ENCODE measurements at places on chromosomes 7 and 10.

GRCh38 chr7:7427363-7427762 lies 108.3 kb downstream of the COL28A1 start:
- no peak for DNase-seq

DNA sequence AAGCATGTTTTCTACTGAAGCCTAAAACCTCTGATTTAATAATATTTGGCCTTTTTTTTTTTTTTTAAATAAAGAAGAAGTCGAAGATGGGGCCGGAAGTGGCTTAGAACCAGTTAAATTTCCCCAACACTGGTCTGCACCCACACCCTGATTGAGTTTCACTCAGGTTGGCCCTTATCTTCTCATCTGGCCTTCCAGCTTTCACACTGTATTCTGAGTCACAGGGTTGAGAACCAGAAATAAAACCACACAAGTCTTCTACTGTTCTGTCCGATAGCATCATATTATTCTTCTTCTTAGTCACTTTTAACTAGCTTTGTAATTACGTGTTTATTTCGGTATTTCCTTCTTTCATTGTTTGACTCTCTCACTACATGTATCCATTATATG lies 9.9 kb downstream of the ZNF365 start:
- DNase-seq: peak; percentile 99

DNA sequence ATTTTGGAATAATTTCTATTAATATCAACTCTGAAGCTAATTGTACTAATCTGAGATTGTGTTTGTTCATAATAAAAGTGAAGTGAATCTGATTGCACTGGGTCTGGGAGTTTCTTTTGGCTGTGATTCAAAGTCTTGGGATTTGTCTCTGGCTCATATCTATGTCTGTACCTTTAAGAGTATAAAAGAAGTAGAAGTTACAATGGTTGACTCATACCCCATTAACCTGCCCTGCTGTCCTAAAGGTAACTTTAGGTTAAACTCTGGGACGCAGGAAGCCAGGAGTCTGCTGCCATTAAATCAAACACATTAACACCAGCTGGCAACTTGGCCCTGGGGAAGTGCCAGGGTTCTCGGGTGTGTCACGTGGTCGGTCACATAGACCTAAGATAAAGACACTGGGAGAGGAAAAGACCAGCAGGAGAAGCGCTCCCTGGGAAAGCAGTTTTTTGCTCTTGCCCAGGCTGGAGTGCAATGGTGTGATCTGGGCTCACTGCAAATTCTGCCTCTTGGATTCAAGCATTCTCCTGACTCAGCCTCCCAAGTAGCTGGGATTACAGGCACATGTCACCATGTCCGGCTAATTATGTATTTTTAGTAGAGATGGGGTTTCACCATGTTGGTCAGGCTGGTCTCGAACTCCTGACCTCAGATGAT lies 17.8 kb downstream of the SCD start:
- DNase-seq: peak; percentile 91

DNA sequence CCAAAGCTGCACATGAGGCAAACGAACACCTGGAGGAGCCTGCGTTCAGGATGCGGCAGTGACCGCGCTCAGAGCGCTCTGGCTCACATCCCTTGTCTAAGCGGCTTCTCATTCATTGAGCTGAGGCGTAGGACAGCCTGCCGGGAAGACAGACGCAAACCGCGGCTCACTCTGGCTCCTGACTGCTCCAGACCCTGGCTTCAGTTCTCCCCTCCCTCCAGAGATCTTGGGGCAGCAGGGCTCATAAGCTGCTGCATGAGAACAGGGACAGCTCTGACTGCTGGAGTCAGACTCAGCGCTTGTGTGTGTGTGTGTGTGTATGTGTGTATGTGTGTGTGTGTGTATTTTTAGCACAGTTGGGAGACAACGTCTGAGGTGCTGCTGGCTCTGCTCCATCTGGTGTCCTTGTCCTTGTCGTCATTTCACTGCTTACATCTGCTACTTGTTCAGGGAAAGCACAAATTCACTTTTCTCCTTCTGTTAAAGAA lies 15.8 kb upstream of the LYZL2 start:
- peak; percentile 22 for DNase-seq

DNA sequence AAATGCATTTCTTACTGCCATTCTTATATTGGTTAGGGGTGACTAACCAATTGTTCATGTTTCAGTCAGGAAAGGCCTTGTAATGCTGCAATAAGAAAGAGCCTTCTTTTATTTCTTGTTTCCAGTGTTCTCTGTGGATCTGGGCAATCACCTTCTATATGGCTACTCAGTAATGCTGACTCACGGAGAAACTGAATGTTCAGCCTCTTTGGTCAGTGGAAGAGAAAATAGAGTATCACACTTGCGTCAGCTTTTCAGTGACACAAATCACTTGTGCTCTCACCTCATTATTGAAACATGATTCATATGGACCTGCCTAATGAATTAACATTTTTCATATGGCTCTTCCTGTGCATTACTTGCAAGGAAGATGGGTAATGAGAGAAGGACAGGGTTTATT lies 243.9 kb upstream of the POT1 start:
- DNase-seq: peak; percentile 79

DNA sequence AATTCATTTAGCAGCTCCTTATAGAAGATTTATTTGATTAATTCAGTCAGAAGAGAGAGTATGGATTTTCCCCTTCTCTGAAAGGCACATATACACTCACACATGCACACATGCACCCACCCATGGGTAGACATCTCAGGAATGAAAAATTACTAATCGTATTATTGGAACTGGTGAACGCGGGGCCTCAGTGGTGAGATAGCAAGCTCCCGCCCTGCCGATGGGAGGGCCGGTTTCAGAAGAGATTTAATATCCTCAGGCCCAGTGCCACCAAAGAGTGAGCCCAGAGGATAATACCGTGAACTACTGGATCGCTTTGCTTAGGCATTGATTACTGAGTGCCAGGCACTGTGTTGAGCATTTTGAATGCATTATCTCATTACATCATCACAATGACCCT lies 38.0 kb upstream of the EMX2 start:
- no peak for DNase-seq

DNA sequence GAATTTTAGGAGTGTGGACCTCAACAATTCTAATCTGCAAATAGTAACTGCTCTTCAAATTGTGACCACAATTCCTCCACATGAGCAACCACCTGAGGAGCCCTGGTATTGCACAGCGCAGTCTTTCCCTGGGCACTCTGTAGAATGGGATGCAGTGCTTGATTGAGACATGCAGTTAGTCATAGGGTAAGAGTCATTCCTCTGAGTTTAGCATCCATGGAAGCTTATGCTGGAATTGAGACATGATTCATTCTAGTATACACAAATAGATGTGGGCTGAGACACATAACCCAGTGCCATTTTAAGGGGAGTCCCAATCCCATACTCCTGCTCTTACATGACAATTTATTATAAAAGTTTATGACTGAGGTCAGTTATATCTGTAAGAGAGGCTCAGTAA lies 582.3 kb upstream of the CNTNAP2 start:
- no peak for DNase-seq

DNA sequence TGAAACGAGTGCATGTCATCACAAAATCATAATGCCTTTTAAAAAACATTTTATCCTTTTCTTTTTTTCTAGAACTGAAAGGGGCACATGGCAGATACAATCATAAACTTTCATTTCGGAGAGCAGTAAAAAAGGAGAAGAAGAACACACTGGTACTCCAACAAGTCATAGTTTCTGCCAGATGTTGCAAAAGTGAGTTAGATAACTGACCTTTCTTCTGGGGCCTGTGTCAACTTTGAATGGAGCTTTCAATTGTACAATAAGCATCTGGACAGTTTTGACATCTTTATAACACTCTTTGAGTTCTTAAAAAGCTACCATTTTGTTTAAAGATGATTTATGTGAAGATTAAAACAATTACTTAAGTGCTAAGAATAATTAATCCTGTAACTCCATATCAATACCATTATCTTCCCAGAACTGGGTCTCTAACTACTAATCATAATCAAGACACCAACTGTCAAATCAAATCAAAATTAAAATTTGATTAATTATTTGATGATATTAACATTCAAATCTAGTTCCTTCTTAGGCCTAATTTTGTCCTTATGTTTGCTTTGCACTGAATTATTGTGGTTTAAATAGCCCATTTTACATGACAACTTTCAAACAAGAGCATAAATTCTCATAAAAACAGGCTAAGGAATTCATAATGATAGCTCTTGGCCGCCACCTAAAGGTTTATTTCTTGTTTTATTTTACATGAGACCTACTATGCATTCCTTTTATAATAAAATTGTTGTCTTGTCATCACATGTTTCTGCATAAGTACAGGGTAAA lies 19.5 kb upstream of the ITGB8 start:
- DNase-seq: no peak

DNA sequence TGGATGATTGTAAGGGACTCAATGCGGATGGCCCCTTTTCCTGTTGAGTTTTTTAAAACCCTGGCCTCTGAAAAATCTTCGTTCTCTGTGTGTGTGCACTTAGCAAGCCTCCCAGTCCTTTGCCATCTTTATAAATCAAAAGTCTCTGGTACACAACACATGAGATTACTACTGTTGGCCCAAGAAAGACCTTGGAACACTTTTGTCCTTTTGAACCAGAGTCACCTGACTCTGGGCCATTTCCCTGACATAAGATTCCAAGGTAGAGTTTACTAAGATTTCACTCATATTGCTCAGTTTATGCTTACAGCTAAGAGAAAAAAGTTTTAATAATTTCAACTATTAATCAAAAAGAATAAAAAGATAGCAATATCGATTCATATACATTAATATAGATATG lies 64.7 kb upstream of the IFRD1 start:
- DNase-seq: no peak

GRCh38 chr10:51047857-51048256 lies 26.4 kb upstream of the PRKG1 start:
- no peak for DNase-seq

DNA sequence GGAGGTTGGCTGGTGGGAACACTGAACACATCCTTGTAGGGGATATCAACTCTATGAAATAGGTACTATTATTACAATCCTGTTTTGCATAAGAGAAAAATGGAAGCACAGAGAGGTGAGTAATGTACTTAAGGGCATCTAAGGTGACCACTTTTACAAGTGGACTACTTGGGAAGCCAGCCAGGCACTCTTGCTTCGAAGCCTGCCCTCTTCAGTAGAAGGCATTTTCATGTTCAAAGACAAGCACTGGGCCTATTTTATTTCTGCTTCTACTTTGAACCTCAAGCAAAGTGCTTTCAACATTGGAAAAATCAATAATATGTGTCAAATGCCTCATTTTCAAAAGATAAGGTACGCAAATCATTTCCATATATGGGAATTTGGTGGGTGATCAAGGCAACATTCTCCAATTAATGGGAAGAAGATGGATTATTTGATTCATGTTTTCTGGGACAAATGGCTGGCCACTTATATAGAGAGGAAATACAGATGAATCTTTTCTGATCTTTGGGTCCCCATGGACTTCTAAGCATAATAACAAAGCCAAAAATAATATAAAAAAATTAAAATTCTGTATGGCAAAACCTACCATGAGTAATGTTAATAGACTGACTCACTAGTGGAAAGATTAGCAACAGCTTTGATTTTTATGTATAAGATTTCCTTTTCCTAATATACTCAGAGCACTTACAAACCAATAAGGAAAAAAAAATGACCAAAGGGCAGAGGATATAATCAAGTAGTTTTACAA lies 270.2 kb downstream of the FRMD4A start:
- DNase-seq: no peak

DNA sequence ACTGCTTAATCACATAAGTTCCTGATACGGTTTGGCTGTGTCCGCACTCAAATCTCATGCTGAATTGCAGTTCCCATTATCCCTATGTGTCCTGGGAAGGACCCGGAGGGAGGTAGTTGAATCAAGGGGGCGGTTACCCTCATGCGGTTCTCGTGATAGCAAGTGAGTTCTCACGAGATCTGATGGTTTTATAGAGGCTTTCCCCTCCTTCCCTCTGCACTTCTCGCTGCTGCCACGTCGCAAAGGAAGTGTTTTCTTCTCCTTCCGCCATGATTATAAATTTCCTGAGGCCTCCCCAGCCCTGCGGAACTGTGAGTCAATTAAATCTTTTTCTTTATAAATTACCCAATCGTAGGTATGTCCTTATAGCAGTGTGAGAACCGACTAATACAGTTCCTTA lies 226.2 kb downstream of the SKAP2 start:
- DNase-seq: no peak

DNA sequence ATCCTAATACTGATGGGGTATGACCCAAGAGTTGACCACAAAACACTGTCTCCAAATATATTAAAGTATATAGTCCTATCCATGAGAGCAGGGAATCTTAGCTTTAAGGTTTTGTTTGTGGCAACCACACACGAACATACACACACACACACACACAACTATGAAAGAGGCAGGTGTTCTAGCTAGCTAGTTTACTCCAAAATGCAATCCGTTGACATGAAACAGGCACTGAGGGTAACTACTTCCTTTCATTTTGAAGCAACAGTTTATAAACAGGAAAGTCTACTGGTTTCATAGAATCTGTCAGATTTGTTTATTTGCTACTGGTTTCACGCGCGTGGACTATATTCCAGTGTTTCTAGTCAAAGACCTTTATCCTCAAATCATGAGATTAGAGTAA lies 14.8 kb downstream of the HTR5A start:
- DNase-seq: no peak

- peak; percentile 93 for DNase-seq
Measured at GRCh38 chr7:116653204-116653603, 18.8 kb upstream of the MET start.

DNA sequence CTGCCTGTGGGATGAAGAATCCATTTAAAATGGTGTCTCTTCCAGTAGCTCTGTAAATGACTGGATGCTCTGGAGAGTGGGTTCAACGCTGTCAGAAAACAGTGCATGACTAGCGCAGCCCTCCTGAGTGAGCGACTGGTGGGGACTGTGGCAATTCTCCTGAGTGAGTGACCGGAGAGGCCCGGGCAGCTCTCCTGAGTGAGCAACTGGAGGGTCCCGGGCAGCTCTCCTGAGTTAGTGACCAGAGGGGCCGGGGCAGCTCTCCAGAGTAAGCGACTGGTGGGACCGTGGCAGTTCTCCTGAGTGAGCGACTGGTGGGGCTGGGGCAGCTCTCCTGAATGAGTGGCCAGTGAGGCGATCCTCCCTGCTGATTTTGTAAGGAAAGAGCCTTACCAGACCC lies 85.5 kb downstream of the WDR37 start:
- DNase-seq: no peak

GRCh38 chr7:129670656-129671055 lies 59.1 kb downstream of the NRF1 start:
- no peak for DNase-seq
